Neural progenitor cell (in vitro differentiated cells): ENCODE measurements at places on chromosomes 11 and 22. TPM values are rescaled to one million over a fixed set of nuclear protein-coding genes. Genes with fewer than 3 reads are reported as not detected.

DNA sequence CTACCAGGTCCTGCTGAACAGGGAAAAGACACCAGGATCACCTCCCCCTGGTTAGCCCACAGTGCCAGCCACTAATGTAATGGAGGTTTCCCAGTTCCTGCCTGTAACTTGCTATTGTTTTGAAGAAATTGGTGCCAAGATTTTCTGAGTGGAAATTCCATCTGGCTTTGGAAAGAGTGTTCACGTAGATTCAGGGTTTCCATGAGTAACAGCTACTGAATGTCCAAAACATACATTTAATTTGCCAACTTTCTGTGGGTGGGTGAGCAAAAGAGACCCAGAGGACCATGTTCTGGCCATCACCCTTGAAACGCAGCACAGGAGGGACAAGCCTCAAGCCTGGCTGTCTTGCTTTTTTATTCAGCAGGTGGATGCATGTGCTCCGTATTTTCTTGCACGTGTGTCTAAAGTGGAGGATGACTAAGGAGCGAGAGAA, 8.8 kb upstream of the DKK3 start:
- H3K27ac ChIP-seq: no peak overlapping the region
- no peak for DNase-seq
- peaks cover 11% of the 10 kb centered on the region for H3K4me1 ChIP-seq
- H3K36me3 ChIP-seq: no peaks in the 10 kb centered on the region

GRCh38 chr22:47621253-47621652, 858.8 kb downstream of the TBC1D22A start:
- H3K4me3 ChIP-seq: no peak overlapping the region
- no peaks in the 10 kb centered on the region for H3K27me3 ChIP-seq
- no peak for DNase-seq
- H3K36me3 ChIP-seq: no peaks in the 10 kb centered on the region

DNA sequence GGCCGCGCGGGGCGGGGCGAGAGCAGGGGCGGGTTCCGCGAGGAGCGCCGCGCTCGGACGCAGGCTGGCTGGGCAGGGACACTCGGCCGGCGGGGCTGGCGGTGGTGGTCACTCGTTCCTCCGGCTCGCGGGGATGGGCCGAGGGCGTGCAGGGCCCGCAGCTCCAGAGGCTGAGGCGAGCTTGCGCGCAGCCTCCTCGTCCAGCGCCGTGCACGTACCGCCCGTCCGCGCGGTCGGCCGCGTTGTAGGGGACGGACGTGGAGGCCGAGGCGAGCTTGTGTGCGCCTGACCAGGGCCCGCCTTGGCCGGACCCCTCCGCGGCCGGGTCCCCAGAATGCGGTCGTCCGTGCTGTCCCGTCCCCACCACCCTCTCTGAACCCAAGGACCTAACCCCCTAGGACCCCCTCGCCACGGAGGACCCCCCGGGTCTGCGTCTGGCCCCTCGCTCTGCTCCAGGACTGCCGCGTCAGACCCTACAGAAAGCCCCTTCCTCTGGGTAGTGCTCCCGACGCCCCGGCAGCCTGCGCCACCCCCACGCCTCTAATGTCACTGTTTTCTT, 569 bp upstream of the YPEL1 start:
- H3K27ac ChIP-seq: no peak overlapping the region
- peaks cover 5% of the 10 kb centered on the region for H3K36me3 ChIP-seq
- H3K4me3 ChIP-seq: peak overlapping the region; percentile 41
- peaks cover 10% of the 10 kb centered on the region for H3K4me1 ChIP-seq
- H3K27me3 ChIP-seq: peaks cover 22% of the 10 kb centered on the region
- DNase-seq: no peak

DNA sequence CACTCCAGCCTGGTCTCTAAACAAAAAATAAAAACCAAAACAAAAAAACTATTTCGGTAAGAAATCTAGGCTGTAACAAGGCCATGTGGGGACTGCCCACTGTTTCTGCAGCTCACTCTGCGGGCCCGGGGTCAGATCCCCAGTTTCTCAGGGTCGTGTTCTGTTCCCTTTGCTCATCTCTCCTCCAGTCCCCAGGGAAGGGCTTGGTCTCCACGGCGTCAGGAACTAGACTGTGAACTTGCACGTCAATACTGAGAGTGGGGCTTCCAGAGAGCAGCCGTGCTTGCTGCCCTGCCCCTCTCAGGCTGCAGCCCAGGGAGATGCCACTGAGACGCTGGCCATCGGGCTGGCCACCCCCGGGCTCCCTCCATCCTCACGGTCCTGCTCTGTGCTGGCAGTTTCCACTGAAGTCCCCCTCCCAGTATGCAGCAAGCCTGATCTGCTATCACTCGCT, 33.7 kb upstream of the MOB2 start:
- no peak for DNase-seq
- no peak overlapping the region for H3K4me3 ChIP-seq

CABP2 gene
- total RNA-seq: not detected in 2 replicates

DNA sequence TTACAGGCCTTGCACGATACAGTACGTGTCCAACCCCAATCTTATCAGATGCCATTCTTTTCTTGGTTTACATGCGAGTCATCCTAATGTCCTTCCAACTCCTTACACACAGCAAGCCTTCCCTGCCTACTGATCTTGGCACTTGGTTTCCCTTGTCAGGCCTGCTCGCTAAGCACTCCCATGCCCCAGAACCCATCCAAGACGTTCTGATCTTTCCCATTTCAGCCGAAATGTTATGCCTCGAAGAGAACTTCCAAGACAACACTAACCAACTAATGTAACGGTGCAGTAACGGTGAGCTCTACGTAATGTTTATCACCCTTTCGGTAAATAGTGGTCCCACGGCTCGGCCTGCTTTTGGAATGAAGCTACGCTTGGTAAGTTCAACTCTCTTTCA, 521 bp downstream of the PES1 start:
- DNase-seq: no peak
- H3K4me1 ChIP-seq: peaks cover 11% of the 10 kb centered on the region
- peaks cover 25% of the 10 kb centered on the region for H3K27me3 ChIP-seq
- H3K4me3 ChIP-seq: peak overlapping the region; percentile 87

DNA sequence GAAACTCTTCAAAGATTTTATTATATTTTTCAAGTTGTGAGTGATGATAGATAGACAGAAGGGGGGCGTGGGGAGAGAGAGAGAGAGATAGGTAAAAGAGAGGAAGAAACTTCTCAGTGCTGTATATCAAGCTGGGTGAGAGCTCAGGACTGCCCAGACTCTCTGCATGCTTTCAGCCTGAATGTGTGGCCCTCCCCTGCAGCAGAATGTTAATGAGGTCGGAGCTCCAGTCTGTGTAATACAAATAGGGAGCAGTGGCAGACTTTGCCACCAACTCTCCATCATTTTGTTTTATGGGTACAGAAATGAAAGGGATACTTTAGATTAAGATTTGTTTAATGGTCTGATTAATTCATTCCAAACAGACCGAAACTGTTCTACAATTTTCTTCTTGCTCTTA, 752.8 kb downstream of the OPCML start:
- H3K27ac ChIP-seq: no peak overlapping the region
- peaks cover 21% of the 10 kb centered on the region for H3K4me1 ChIP-seq
- no peaks in the 10 kb centered on the region for H3K36me3 ChIP-seq
- DNase-seq: peak; percentile 54
- no peaks in the 10 kb centered on the region for H3K27me3 ChIP-seq
- no peak overlapping the region for H3K4me3 ChIP-seq

OR5B21 gene
- total RNA-seq: not detected in 2 replicates

DNA sequence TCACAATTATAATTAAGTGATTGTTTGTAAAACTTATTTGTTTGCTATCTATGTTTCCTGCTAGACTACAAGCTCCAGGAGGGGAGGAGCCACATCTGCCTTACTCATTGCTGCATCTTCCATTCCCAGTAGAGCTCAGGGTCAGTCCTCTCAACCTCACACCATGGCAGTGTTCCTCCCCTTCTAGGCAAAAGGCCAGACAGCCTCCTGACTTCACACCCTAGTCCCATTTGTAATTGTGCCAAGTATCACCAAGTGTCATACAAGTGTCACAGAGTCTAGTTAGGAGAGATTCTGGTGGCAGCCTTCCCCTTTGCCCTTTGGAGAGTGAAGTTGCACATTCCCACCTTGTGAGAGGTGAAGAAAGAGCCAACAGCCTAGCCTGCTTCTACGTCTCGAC, 490.4 kb downstream of the INSC start:
- DNase-seq: no peak
- no peak overlapping the region for H3K27ac ChIP-seq
- no peaks in the 10 kb centered on the region for H3K27me3 ChIP-seq
- H3K4me1 ChIP-seq: peaks cover 20% of the 10 kb centered on the region

- H3K36me3 ChIP-seq: no peaks in the 10 kb centered on the region
- H3K27ac ChIP-seq: no peak overlapping the region
- no peak for DNase-seq
- H3K4me3 ChIP-seq: no peak overlapping the region
- no peaks in the 10 kb centered on the region for H3K27me3 ChIP-seq
Observed at GRCh38 chr11:129636926-129637325, 178.7 kb upstream of the TMEM45B start.

GRCh38 chr11:19176629-19177186, 25.1 kb downstream of the CSRP3 start:
- no peak for DNase-seq
- H3K36me3 ChIP-seq: no peaks in the 10 kb centered on the region
- H3K27me3 ChIP-seq: no peaks in the 10 kb centered on the region
- H3K4me1 ChIP-seq: no peaks in the 10 kb centered on the region
- no peak overlapping the region for H3K4me3 ChIP-seq
